ENCODE measurements at places on chromosomes 12 and 14. TPM values are rescaled to one million over a fixed set of nuclear protein-coding genes. Genes with fewer than 3 reads are reported as not detected.

CSRNP2 gene
- 28.5 TPM for total RNA-seq

SSTR1 gene
- 0.33 TPM for total RNA-seq

PTCSC3 gene
- not detected for total RNA-seq

PPP1R1A gene
- 3.6 TPM for total RNA-seq

RAB3IP gene
- 18.5 TPM for total RNA-seq

KRT8 gene
- total RNA-seq = 504 TPM

OLR1 gene
- total RNA-seq = 0.58 TPM

ASB2 gene
- total RNA-seq = 107 TPM

CLEC4D gene
- not detected for total RNA-seq

KCNK13 gene
- total RNA-seq = 0.23 TPM

ACRBP gene
- 0.97 TPM for total RNA-seq

DPPA3 gene
- not detected for total RNA-seq

DHRS1 gene
- 16.2 TPM for total RNA-seq

CFAP54 gene
- total RNA-seq = 3.0 TPM

SLC39A5 gene
- total RNA-seq = not detected

SAMD15 gene
- total RNA-seq = 0.50 TPM

BATF gene
- 1.7 TPM for total RNA-seq

HHIPL1 gene
- 5.6 TPM for total RNA-seq

FOXA1 gene
- total RNA-seq = not detected
